Iris pigment epithelial cell (primary cell): ENCODE measurements at places on chromosomes 11 and 22.

DNA sequence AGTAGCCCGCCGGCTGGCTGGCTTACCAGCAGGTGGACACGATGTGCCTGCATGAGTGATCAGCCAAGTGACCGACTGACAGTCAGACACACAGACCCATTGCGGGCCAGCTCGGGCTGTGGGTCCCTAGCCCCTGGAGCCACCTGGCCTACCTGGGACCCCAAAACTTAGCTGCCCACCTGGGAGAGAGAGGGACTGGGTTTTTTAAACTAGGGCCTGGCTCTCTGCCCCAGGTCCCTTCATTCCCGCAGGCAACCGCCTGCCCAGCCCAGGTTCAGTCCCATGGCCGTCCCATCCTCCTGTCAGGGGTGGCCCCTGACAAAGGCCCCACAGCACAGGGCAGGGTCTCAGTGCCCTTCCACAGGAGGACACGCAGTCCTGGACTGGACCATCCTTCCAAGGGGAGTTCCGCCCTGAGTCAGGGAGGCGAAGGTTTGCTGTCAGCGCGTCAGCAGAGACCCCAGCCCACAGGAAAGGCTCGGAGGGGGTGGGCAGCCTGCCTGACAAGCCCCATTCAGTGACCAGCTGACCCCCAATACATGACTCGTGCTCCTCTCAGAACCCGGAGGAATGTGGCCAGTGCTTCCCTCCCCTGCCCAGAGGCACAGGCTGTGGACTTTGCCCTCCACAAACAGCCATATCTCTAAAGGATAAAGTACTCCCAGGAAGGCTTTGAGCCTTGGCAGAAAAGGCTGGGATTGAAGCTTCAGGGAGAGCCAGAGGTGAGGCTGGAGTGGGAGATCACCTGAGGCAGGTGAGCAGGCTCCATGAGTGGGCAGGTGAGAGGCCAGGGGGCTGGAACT, 8.4 kb downstream of the SLCO2B1 start:
- no peak for DNase-seq

GRCh38 chr22:30806391-30806861, 111.8 kb downstream of the OSBP2 start:
- DNase-seq, result peak; percentile 66

- no peak for DNase-seq
These were observed 15.0 kb downstream of the TEAD1 start for GRCh38 chr11:12689029-12689755.

GRCh38 chr11:121563900-121564822, 111.4 kb upstream of the SORL1-AS1 start:
- DNase-seq, result peak; percentile 10

DNA sequence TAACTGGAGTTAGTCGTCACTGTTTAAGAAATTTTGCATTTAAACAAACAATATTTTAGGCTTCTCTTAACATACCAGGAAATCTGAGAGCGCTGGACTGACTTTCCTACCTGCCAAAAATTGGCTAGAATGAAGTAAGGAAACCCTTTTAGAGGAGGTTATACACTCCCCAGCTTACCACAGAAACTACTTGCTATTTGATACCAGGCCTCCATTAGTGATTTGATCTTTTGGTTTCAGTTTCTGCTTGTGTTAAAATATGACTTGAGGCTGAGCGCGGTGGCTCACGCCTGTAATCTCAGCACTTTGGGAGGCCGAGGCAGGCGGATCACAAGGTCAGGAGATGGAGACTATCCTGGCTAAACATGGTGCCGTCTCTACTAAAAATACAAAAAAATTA, 419.9 kb downstream of the LRRC4C start:
- no peak for DNase-seq

DNA sequence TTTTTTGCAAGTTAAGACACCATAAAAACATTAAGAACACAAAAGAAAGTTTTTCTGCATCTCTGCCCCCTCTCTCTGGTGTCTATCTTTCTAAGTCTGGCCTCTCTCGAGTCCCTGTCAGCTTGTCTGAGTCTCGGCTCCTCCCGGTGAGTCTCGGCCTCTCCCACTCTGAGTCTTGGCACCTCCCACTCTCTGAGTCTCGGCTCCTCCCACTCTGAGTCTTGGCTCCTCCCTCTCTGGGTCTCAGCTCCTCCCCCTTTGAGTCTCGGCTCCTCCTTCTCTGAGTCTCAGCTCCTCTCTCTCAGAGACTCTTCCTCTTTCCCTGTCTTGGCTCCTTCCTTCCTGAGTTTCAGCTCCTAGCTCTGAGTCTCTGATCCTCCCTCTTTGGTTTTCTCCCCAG, 72.5 kb upstream of the AMPD3 start:
- peak; percentile 46 for DNase-seq

GRCh38 chr11:128734832-128735224, 41.0 kb downstream of the FLI1 start:
- DNase-seq, result no peak

DNA sequence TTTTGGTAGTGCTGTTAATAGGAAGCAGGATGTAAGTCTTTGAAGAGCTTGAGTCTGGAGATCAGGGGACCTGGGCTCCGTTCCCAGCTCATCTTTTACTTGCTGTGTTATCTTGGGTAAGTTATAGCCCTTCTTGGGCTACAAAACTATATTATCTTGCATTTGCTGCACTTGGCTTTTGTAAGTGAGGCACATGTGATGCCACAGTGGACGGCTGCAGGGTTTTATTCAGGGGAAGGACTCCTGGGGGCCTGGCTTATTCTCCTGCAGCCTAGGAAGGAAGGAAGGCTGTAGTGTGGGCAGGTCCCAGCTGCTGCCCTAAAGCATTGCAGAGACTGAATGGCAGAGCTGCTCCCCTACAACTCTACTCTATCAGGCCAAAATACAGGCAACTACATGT, 6.4 kb downstream of the CD82 start:
- no peak for DNase-seq

DNA sequence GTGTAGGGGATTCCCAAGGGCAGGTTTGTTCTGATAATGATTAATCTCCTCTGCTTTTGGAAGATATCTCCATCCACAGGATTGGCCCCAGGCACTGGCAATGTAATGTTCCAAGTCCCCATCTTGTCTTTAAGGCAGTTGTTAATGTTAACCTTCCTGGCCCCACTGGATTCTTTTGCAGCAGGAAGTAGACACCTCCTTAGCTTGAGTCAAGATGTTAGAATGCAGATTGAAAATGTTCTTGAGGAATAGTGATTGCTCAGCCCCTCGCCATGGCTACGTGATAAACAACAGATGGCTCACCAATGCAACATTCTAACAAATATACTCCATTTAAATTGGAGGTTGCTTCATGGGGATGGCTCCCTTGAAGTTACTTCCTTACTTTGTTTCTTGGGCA, 7.3 kb downstream of the HEPHL1 start:
- peak; percentile 51 for DNase-seq

- DNase-seq, result peak; percentile 4
These were observed 742.1 kb upstream of the TENM4 start for GRCh38 chr11:80182901-80183300.

GRCh38 chr11:92675303-92675702, 294.1 kb upstream of the MTNR1B start:
- DNase-seq, result no peak

GRCh38 chr11:9028581-9028980, 24.8 kb upstream of the NRIP3 start:
- DNase-seq, result no peak

DNA sequence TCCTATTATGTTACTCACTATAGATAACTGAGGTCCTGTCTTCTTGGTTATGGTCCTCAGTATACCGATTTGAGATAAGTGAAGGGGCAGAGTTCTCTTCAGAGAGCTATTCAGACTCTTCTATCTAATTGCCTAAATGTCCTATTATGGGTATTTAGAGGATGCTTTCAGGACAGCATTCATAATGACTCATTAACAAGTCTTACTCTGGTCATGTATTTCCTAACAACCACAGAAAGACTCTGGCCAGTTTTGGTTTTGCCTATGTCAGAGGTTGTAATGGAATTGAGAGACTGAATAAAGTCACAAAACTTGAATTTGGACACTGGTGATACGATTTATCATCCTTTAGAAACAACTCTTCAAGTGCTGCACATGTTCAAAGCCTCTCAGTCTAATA, 1233.0 kb downstream of the JRKL start:
- DNase-seq, result peak; percentile 36

DNA sequence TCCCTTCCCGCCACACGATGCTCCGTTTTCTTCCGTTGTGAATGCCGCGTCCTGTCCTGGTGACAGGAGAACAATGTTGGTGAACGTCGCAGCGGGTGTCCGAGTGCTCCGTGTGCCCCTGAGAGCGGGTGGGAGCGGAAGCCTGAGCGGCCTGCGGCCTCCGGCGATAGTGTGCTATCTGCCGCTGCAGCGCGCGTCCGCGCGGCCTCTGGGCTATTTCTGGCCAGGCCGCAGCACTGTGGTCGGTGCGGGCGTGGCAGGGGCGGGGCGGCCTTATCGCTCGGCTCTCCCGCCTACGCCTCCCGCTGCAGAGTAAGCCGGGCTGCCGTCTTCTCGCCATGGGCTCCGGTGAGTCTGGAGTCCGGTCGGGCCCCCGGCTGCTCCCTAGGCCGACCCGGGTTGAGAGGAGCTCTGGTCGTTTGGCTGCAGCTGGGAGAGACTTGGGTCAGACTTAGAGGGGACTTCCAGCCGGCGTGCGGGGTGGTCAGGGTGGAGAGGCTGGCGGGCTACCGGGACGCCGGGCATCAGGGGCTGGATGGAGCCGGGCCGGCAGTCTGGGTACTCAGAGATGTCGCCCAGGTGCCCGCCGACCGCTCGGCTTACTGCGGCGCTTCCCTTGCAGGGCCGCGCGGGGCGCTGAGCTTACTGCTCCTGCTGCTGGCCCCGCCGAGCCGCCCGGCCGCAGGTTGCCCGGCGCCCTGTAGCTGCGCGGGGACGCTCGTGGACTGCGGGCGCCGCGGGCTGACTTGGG, at the start of gene GP1BB:
GP1BB (plus strand) TSS at position 308 of the 751 bp plus-strand sequence; CDS start at position 339, 31 bp downstream.
- no peak for DNase-seq

- peak; percentile 82 for DNase-seq
These were observed 103.3 kb upstream of the AKIP1 start for GRCh38 chr11:8807544-8808225.

DNA sequence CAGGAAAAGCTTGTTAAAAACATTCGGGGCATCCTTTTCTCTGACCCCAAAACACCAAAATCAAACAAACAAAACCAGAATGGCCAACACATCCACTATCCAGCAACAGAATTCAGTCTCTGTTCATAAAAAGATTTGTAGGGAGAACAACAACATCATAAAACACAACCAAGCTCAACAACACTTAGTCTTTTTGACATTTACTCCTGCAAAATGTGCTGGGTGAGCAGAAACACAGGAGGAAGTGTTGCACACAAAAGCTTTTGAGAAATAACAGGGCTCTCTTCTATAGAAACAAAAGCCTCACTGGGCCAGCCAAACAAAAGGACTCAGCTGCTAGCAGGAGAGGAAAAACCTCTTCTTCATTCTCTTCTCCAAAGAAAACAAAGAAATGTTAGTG, 736.0 kb upstream of the CCDC90B start:
- DNase-seq, result no peak

DNA sequence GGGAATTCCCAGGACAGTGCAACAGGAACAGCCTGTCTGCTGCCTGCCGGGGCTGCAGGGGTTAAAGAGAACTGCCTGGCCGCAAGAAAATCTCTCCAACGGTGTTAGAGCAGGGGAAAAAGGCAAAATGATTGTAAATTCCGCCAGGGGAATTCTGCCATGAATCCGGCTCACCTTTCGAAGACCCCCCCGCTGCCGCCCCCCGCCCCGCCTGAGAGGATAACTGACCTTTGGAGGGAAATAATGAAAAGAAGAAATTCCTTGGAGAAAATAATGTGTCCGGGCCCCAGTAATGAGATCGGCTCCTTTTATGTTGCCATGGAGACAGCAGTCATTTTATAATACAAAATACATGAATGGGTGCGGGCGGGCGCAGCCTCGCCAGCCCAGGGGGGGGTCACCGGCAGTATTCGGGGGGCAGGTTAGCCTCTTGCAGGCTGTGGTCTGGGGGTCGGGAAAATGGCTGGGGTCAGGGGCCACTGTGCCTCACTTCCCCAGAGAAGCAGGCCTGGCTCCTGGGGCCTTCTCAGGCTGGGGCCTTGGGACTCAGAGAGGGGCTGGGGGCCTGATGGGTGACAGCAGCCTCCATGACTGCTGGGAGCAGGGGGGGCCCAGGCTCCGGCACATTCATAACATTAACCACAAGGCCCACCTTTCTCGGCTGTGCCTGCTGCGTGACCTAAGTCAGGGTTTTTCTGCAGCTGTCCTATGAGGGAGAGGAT, 228.1 kb downstream of the MN1 start:
- no peak for DNase-seq

DNA sequence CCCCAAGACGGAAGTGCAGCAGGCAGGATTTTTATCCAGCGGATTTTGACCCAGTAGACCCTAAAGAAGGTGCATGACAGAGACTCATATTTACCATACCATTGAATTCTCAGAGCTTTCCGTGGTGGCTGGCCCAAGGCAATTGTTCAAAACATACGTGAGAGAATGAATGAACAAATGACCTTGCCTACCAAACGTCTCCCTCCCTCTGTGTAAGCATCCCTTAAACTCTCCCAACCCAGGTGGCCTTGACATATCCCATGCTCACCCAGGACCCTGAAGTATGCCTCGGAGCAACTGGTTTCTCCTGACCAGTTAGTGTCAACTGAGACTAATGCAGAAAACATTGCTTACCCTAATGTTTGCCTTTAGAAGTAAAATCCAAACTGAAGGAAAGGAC, 154.9 kb downstream of the TEAD1 start:
- no peak for DNase-seq

DNA sequence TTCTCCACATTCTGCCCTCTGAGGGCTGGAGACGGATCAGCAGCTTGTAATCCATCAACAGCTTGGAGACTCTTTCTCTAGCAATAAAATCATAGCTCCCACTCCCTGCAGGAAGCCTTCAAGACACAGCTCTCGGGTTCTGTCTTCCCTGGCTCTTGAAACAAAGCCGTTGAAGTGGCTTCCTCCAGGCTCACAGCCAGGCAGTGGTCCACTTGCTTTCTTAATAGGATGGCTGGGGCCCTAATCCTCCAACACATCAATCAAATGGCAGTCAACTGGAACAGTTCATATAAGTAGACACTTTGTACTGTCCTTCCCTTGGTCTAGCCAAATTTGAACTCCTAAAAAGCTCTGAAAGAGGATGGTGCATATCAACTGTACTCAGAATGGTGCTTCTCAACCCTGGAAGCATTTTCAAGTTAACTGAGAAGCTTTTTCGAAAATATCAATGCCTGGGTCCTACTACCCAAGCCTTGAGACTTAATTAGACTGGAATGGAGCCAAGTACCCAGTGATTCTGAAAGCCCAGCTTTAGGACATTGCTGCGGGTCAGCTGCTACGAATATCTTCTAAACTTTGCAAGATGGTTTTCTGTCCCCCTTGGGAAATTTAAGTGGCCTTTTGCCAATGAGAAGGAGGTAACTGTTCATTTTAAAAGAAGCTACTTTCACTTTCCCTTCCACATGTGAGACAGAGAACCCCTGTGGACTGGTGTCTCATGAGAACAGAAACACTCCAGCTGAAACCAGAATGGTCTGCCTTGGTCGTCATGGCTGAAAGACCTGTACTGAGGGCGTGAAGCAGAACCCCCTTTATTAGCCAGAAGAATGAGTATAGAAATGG, 74.7 kb downstream of the SC5D start:
- DNase-seq, result peak; percentile 9

- DNase-seq, result peak; percentile 68
These were observed 78.0 kb downstream of the PISD start for GRCh38 chr22:31583861-31584485.

- peak; percentile 31 for DNase-seq
These were observed 35.9 kb downstream of the RPL3 start for GRCh38 chr22:39283322-39284141.
